H7 (cell line): ENCODE measurements at places on chromosomes 4 and X.
A peak's percentile ranks its signal among the peaks of the same experiment; 100 is the strongest.

DNA sequence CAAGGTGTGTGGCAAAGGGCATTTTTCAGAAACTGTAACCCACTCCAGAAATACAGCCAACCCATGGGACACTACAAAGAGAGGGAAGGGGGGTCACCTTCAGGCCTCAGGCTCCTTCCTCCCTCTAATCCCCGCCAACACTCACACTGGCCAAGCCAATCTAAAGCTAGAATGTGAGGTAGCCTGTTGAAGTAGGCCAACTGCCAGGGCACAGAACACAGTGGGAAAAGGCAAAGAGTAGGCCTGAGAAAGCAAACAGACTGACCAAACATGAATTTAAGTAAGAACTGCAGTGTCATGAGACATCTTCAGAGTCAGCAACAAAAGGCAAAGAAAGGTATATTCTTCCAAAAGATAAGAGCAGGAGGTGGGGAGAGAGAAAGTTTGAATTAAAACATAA lies 289.0 kb downstream of the HNRNPD start:
- DNase-seq, result no peak

DNA sequence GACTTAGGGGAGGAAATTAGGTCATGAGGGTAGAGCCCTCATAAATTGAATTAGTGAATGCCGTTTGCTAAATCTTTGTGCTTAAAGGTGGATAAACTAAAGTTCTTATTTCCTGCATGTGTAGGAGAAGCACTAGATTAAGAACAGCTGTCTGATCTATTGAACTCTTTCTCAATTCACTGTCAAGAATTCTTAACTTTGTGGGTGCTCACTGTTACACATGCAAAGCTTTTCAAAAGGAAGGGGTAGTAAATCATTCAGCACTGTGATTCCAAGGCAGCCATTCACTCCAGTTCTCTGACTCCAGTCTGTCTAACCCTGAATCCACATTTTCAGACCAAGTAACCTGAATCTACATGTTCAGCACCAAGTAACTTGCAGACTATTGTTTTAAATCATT lies 1520.1 kb downstream of the PCDH18 start:
- DNase-seq, result no peak

GRCh38 chr4:36332023-36332781 lies 50.8 kb downstream of the DTHD1 start:
- DNase-seq, result no peak

GRCh38 chrX:39750848-39751247 lies 346.9 kb downstream of the BCOR start:
- no peak for DNase-seq

GRCh38 chr4:52611030-52611555 lies 48.0 kb downstream of the USP46 start:
- no peak for DNase-seq

DNA sequence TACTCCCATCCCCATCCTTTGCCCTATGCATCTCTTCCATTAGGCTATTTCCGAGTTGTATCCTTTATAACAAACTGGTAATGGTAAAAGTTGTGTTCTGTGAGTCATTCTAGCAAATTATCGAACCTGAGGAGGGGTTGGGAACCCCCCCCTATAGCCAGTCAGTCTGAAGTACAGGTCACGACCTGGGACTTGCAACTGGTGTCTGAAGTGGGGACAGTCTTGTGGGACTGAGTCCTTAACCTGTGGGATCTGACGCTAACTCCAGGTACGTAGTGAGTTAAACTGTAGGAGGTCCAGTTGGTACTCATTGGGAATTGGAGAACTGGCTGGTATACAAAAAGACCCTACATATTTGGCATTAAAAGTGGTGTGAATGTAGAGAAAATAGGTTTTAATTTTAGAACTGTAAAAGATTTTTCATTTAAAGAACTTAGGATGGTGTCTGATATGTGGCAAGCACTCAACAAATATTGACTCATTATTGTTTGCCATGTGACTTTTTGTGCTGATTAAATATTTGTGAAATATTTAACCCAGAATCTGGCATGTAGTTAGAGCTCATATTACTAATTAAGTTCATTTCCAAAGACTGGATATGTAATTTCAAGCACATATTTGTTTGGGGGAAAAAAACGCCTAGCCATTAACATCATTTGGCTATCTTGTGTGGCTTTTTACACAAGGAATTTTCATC lies 50.7 kb downstream of the CHST7 start:
- DNase-seq, result no peak

- DNase-seq, result no peak
Observed at GRCh38 chrX:74593593-74593992, 20.8 kb downstream of the RLIM start.

GRCh38 chr4:168551945-168552695 lies 55.3 kb downstream of the PALLD start:
- peak; percentile 51 for DNase-seq

DNA sequence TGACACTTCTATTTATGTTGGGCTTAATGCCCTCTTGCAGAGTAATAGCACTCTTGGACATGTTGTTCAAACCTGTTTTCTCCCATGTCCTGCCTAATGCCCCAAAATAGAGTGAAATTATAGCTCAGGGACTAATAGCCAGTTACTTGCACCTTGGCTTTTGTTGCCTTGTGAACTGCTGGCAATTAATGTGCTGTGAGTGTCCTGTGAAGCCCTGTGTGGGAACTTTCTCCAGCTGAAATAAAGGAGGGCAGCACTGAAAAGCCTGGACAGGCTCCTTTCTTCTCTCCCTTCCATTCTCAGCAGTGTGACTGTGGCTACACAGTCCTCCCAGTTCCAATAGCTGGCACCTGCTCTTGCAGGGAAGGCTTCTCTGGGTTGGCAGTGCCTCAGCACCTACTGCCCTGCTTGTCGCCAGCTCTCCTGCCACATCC lies 72.4 kb downstream of the DCLK2 start:
- no peak for DNase-seq

DNA sequence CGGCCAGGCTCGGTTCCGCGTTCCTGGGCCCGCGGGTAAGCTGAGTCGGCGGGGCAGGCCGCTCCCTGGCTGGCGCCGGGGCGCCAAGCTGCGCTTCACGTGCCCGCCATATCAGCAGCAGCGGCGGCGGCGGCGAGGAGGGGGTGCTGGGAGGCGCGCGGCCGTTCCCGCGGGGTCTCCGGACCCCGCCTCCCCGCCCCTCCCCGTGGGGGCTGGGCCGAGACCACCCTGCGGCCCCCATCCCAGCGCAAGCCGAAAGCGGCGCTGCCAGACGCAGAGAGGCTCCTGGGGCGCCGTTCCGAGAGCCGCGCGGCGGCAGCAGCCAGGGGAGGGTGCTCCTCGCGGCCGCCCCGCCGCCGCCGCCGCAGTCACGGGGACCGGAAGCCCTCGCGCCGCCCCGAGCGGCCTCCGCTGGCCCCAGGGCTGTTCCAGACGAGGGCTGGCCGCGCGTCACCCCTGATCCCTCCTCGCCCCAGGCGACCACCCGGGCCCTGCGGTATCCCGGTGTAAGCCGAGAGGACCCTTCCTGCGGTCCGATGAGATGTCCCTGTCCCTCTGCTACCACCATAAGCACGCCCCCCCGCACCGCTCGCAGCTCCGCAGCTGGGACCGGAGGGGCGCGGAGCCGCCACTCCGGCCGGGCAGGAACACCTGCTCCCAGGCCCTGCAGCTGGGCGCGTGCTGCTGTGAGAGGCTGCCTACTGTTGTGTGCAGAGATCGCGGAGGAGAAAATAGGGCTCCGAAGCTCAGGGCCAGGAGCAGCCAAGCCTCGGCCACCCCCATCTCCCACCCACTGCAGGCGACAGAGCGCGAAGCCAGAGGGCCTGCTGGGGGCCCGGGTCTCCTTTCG lies 7.5 kb upstream of the BCOR start:
- DNase-seq, result peak; percentile 83

GRCh38 chr4:21512353-21512752 lies 436.2 kb downstream of the KCNIP4 start:
- DNase-seq, result peak; percentile 4

GRCh38 chrX:67351411-67351810 lies 192.4 kb upstream of the AR start:
- DNase-seq, result no peak

GRCh38 chr4:165208741-165209388 lies 1.5 kb downstream of the KLHL2 start:
- no peak for DNase-seq

DNA sequence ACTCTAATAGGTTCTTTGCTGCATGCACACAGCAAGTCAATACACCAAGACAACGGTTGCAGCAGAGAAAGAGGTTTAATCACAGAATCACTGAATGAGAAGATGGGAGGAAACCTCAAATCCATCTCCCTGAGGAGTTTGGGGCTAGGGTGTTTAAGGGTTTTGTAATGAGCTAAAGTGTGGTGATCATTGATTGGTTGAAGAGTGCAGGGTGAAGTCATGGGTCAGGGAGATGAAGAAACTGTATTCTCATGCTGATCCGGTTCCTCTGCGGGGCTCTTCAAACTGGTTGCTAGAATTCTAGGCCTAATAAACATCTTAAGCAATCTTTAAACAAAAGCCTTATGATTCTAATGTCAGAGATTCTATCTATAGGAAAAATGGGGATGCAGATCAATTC lies 432.5 kb upstream of the FAM47C start:
- peak; percentile 1 for DNase-seq

DNA sequence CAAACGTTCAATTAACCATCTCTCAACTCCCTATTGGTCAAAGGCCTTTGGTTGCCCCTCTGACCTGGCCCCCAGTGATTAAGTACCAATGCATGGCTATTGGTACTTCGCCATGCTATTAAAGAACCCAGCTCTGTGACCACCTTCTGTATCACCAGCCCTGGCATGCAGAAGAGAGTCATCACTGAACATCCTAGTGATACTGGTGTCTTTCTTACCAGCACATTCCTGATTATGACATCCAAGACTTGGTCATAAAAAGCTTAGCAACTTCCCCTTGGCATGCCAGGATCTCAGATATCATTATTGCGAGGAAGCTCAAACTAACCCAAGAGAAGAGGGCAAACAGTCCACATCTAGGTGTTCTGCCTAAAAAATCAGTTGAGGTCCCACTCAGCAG lies 122.3 kb upstream of the OTUD4 start:
- no peak for DNase-seq

- DNase-seq, result no peak
Observed at GRCh38 chrX:6465756-6466155, 69.2 kb downstream of the VCX3A start.

DNA sequence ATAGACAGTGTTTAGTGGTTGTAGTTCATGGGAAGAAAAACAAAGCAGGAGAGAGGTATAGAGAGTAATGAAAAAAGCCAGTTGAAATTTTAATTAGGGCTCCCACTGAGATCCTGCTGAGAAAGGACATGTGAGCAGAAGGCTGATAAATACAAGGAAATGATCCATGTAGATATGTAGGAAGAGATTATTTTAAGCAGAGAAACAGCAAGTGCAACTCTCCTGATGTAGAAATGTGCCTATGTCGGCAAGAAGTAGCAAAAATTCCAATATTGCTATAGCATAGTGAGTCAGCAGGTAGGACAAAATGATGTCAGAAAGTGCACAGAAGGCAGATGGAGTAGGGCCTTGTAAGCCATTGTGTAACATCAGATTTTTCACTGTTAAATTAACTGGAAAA lies 1027.3 kb downstream of the PCDH18 start:
- no peak for DNase-seq

- no peak for DNase-seq
Observed at GRCh38 chrX:1466971-1467561, 14.4 kb upstream of the ASMTL start.

GRCh38 chr4:151173871-151174270 lies 74.4 kb downstream of the RPS3A start:
- no peak for DNase-seq

GRCh38 chr4:25551605-25552004 lies 104.0 kb upstream of the SLC34A2 start:
- no peak for DNase-seq

DNA sequence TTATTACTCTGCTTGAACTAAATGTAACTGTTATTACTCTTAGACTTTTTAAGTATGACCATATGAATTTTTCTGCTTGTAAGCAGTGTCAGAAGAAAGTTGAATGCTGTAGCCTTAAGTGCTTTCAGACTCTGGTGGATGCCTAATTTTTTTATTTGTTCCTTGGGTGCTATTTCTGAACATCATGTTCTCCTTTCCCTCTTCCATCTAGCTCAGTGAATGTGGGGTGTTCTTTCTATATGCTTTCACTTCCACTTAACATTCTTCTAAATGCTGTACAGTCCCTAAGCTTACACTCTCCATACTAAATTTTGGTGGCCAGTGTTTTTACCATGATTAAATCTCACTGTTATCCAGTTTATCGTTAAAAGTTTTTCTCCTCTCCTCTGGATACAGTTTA lies 3.6 kb downstream of the DCK start:
- DNase-seq, result no peak

- DNase-seq, result no peak
Observed at GRCh38 chr4:168516841-168517240, 20.0 kb downstream of the PALLD start.

- DNase-seq, result no peak
Observed at GRCh38 chr4:159267869-159268285, 165.0 kb downstream of the RAPGEF2 start.

DNA sequence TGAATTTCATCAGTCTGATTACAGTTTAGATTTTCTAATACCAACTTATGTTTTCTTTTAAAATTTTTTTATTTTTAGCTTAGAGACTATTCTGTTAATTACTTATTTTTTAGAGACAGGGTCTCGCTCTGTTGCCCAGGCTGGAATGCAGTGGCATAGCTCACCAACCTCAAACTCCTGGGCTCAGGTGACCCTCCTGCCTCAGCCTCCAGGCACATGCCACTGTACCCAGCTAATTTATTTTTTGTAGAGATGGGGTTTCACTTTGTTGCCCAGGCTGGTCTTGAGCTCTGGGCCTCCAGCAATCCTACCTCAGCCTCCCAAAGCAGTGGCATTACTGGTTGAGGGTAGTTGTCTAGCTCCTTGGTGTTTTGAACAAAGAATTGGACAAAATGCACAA lies 102.0 kb downstream of the KLHL8 start:
- no peak for DNase-seq

GRCh38 chr4:94339779-94340178 lies 2.9 kb downstream of the HPGDS start:
- no peak for DNase-seq

DNA sequence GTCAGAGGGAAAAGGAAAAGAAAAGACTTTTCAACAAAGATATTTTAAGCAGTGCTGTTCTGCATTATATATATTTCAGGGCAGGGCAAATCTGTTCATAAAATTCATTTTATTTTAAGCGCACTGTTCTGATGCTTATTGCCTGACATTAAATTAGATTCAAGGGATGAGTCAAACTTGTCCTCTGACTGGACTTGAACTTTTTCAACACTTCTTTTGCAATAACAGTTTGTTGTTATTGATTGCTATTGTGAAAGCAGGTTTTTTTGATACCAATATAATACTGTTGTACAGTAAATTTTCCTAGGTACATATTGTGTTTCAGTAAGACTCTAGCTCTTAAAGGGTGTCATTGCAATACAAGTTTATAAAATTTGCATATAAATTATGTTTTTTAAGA lies 481.3 kb downstream of the NAF1 start:
- DNase-seq, result no peak

- no peak for DNase-seq
Observed at GRCh38 chrX:150569155-150569477, 695 bp downstream of the MTM1 start.

DNA sequence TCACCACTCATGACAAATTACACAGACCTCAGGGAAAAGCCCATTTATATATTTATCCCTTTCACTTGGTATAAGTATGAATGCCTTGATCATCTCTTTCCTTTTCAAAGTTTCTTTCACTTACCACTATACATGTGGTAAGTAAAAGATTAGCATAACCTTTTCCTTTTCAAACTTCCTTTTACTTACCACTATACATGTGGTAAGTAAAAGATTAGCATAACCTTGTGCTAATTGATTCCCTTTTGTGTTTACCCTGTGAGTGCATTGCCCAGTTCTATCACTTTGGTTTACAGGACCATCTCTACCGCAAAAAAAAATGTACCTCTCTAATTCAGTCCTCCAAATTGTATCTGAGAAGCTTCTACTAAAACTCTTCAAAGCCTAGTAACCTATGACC lies 32.7 kb upstream of the TCEANC start:
- no peak for DNase-seq
